ENCODE measurements at places on chromosomes 7 and 10.
A peak's percentile ranks its signal among the peaks of the same experiment; 100 is the strongest.

DNA sequence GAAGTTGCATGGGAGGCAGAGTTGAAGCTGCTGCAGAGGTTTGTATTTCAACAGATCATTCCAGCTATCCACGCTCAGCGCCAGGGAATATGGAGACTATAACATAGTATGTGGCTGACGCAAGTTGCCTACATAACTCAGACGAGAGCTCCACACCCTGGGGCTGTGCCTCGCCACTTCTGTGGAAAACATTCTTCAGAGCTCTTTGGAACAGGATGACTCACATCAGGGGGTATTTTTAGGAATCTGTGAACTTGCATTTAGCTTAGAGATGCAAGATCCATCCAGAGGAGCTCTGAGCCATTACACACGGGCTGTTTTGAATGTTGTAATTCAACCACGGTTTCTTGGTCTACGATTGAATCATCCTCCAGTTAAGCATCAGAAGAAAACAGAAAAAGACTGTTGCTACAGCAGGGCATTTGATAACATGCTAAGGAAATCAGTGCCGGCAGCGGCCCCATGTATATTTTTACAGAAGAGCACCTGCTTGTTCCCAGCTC is 481.5 kb upstream of the AKR1E2 start:
- peak; percentile 97 for DNase-seq

- no peak for DNase-seq
Measured at GRCh38 chr7:370259-370625, 80.3 kb downstream of the FOXL3 start.

DNA sequence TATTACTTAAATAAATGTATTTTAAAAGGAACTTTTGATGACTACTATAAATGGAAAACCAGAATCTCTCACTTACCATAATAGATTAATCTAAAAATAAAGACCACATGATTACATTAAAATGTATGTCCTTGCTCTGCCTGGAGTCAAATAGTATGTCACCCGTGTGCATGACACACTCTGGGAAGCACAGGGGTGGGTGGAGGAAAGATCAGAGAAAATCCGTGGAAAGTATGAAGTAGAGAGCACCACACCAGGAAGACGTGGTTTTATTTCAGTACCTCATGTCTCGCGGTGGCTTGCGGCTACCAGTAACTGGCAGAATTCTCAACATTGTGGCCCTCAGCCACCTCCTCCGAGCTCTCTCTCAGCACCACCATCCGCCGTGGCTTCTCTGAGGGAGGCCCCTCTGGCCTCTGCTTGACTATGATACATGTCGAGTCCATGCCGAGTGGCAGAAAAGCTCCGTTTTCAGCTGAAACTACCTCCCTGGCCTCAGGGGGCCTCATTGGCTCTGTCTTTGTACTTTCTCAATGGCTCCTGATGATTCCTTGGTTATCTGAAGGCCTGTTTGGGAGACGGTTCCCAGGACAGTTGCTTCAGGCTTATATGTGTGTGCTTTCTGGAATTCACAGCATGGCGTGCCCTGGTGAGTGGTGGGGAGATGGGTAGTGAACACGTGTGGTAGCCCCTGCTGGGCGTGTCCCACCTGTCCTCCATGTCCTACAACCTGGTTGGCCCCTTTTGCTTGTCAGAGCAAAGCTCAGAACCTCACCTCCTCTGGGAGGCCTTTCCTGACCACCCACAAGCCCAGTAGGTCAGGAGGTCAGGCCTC is 49.8 kb downstream of the LHPP start:
- no peak for DNase-seq

DNA sequence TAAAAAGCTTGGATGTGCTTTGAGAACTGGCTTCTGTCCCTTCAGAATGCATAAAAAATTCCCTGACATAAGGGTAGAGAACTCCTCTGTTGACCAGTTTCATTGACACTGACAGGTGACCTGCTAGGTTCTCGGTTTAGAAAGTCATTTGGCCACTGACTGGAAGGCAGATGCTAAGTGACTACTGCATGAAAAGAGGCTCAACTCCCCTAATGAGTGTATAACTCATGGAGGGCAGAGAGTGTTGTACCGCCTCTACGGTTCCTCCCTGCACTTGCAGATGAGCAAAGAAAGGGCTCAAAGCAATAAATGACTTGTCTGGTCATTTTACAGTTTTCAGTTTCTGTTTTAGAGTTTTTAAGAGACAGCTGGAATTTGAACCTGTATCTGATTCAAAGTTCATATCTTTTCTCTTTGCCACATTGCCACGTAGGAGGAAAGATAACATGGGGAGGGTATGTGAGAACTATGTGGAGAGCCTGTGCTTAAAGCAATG is 2.9 kb upstream of the FGL2 start:
- DNase-seq = no peak

DNA sequence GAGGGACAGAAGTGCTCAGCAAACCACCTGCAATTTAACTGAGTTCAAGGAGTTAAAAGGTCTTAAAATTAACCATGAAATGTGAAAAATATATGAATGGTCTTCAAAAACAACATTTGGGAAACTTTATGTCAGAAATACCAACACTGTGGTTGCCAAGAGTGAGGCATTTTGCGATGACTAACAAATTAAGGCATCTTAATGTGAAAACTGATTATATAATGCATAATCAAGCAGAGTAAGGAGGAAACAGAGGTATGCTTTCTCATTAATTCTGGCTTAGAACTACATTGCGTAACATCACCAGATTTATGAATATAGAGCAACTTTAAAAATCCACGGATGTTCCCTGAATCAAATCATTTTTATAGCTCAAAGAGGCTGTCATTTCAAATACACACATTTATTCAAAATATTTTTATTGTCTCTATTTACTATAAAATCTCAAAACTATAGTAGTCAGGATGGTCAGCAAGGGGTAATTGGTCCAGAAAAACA is 335.5 kb downstream of the LRRTM3 start:
- DNase-seq = no peak

DNA sequence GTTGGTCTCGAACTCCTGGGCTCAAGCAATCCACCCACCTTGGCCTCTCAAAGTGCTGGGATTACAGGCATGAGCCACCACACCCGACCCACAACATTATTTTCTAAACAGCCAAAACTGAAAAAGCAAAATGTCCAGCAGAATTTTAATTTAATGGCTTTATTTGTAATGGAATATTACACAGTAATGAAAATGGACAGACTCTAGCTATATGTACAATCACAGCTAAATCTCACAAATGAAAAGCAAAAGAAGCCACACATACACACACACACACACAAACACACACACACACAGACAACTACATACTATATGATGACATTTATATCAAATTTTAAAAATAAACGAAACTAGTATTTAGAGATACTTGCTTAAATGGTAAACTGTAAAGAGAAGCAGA is 18.7 kb downstream of the ARHGAP19 start:
- DNase-seq = no peak

GRCh38 chr7:38335492-38336147 is 62.2 kb upstream of the TARP start:
- peak; percentile 71 for DNase-seq

DNA sequence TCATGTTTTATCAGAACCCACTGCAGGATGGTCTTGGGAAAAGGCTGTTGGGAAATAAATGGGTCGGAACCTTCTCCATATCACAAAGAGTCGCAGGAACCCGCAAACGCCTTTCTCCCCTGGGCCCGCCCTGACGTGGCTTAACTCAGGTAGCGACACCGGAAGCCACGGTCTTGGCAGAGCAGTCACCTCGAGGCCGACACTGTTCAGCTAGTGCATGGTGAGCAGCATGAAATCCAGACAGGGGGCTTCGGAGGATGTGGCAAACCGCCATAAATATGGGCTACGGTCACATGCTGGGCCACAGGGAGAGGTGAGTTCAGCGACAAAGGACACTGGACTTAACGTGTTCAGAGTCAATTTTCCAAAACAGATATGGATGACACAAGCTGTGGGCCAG is 421.9 kb downstream of the PTPRN2 start:
- no peak for DNase-seq

GRCh38 chr7:2680792-2681490 is 7.1 kb upstream of the AMZ1 start:
- peak; percentile 18 for DNase-seq

- DNase-seq = no peak
Measured at GRCh38 chr10:122130474-122131110, 140.5 kb upstream of the BTBD16 start.

- no peak for DNase-seq
Measured at GRCh38 chr7:22640269-22640668, 86.7 kb upstream of the IL6 start.

- DNase-seq = no peak
Measured at GRCh38 chr7:30468791-30469190, 9.8 kb downstream of the NOD1 start.

DNA sequence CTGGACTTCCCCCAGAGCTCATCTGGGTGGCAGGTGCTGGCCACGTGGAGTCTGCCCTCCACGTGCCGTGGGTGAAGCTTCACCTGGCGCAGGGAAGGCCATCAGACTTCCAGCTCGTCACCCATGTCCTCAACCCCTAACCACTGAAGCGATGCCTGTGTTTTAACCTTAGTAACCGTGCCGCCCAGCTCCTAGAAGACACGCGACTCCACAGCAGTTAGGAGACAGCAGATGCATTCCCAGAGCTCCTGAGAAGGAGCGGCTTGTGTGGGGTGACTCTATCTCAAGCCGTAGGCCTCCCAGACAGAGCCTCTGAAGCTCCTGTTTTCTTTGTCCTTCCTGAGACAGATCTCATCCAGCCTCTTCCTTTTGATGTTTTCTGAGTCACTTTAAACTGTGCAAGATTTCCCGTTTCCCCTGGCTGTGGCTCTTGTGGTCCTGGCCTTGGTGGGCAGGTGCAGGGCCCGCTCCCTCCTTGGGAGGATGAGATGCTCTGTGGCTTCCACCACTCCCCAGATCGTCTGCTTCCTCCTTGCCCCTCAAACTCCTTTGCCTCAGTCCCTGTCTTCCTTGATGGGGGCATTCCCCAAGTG is 41.4 kb upstream of the AP5Z1 start:
- no peak for DNase-seq

GRCh38 chr7:24725554-24726241 is 31.6 kb downstream of the GSDME start:
- DNase-seq = no peak

DNA sequence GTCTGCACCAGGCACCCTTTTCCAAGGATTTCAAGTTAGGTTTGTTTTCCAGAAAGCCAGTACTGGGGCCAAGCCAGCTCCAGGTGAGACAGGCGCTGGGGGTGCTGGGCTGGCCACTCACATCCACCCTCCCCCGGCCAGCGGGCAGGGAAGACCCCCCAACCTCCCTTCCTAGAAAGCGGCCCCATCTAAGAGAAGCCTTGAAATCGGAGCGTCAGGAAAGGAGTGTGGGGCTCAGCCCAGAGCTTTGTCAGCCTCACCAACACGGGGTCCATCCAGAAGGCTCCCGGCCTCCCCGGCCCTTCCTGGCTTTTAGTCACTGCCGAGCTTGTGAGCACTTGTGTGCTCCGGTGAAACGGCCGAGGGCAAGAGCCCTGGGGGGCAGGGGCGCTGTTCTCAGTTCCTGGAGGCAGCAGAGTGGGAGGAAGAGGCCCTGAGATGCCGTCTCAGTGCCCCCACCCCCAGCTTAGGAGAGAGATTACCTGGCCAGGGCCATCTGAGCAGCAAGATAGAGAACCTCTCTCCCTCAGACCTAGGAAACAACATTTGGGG is 39.6 kb downstream of the PDGFA start:
- no peak for DNase-seq

DNA sequence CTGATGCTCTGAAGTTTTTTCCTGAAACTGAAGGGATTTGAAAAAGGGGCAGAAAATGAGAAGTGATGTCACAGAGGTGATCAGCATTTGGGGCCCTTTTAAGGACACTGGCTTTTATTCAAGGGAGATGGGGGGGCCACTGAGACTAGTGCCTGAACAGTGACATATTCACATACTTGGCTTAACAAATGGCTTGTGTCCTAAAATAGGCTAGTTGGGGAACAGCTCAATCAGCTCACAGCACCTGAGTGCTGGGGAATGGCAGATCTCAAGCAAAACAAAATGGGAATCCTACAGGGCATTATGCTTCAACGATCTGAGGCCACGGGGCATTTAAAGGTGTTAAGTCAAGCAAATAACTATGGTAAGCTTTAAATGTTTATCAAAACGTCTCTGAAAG is 90.1 kb downstream of the UBE2H start:
- DNase-seq = no peak

DNA sequence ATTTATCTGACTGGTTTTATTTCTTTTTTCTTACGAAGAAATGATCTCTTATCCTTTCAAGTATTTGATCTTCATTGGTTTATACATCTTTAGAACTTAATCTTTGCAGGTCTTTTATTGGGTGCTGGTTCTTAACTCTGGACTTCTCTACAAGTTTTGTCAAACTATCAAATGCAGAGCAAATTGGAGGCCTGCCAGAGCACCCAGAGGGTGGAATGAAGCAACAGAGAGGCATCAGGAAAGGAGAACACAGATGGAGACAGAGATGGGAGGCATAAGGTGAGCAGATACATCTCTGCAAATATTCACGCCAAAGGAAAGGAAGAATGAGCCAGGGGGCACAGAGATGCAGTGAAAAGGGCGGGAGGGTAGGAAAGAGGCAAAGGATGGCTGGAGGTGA is 130.3 kb downstream of the PKD1L1 start:
- DNase-seq = peak; percentile 24

- DNase-seq = no peak
Measured at GRCh38 chr10:97178074-97178473, 7.7 kb downstream of the SLIT1 start.

DNA sequence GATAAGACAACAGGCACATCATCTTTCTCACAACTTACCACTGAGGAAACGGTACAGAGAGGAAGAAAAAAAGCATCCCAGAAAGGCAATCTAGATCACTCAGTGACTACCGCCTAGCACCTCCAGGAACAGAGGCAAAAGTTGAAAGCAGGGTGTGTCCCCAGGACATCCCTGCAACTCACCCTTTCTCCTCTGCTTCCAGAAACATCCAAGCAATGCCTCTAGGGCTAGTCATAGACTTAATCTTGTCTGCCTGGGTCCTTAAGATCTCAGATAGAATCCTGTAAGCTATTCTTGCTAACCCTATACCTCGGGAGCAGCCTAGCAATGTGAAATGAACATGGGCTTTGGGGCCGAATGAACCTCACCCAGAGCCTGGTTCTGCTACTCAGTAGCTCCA is 18.8 kb upstream of the PDCD4 start:
- DNase-seq = no peak

DNA sequence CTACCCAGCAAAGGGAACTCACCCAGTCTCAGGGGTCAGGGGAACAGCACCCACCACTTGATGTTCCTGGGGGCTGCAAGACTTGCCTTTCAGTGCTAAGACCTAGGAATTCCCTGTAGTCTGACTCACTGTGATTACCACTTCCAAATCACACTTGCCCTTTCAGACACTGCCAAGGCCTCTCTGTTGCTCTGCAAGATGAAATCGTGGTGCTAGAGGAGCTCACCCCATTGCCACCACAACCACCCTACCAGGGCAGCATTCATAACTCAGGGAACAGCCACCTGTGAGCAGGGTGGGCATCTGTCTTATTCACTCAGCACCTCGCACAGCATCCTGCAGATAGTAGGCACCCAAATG is 36.5 kb downstream of the XPNPEP1 start:
- DNase-seq = no peak
